ENCODE measurements at places on chromosomes 12 and 14. TPM values are rescaled to one million over a fixed set of nuclear protein-coding genes. Genes with fewer than 3 reads are reported as not detected.

SERPINA9 gene
- total RNA-seq = not detected

KRT73 gene
- total RNA-seq = not detected

RNASE4 gene
- 12.4 TPM for total RNA-seq

LMO3 gene
- total RNA-seq = under 0.01 TPM

GPRC5D gene
- not detected for total RNA-seq

KIF26A gene
- total RNA-seq = 6.1 TPM

ZDHHC22 gene
- under 0.01 TPM for total RNA-seq

SMOC1 gene
- 5.2 TPM for total RNA-seq

LHX5 gene
- total RNA-seq = not detected

RPL10L gene
- total RNA-seq = not detected

Measured in lung microvascular endothelial cell (primary cell).